ENCODE measurements at places on chromosomes 2 and 18. TPM values are rescaled to one million over a fixed set of nuclear protein-coding genes. Genes with fewer than 3 reads are reported as not detected.

The KCNF1 gene
- not detected for total RNA-seq

GRCh38 chr2:26764906-26765305, 822 bp downstream of the SLC35F6 start:
- DNase-seq: no peak

GRCh38 chr18:24443870-24444269, 16.6 kb upstream of the HRH4 start:
- no peak for DNase-seq

DNA sequence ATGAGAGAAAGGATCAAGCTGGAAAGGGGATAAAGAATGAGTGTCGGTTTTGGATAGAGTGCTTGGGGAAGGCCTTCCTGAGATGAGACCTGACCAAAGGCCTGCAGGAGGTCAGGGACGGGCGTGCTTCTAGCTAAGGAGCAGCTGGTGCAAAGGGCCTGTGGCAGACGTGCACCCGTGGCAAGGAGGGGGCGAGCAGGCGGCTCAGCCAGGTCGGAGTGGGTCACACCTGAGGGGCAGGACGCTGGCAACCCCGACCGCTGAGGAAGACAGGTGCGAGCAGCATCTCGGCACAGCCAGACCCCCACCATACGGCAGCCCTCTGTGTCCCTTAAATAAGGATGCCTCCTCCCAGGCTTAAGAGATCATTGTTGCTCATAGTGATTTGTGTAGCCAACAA, 48.1 kb downstream of the ODC1 start:
- no peak for DNase-seq

DNA sequence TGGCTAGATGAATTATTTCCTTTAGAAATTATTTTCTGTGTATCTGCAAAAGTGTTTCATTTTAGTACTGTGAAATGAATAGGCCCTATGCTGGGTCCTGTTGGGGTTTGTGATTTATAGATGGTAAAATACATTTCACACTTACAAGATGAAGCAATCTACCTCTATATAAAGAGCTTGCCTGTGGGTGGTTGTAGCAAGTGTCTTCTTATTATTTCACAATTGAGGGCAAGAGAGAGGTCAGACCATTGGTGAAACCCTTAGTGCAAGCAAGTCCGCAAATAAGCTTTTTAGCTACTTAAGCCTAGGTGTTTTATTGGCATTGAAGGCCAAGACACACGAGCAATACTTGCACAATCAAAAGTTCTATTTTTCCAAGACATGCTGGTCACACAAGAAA, 153.1 kb downstream of the FMNL2 start:
- DNase-seq: no peak

GRCh38 chr2:9191041-9191481, 15.6 kb upstream of the ASAP2 start:
- peak; percentile 98 for DNase-seq

DNA sequence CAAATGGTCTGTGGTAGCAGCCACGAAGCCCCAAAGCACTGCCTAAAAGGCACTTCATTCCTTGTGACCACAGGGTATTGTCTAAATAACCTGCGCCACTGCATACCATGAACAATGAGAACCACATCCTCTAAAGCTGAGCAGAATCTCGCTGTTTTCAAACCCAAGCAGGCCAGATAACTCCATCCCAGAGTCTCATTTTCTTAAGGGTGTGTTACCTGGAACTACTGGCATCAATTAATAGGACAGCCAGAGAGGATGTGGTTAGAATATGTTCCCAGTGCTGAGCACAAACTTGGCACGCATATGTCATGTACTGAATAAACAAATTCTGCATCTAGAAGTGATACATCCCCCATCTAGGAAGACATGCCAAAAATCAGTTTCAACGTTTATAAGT, 13.0 kb downstream of the VPS4B start:
- peak; percentile 15 for DNase-seq

DNA sequence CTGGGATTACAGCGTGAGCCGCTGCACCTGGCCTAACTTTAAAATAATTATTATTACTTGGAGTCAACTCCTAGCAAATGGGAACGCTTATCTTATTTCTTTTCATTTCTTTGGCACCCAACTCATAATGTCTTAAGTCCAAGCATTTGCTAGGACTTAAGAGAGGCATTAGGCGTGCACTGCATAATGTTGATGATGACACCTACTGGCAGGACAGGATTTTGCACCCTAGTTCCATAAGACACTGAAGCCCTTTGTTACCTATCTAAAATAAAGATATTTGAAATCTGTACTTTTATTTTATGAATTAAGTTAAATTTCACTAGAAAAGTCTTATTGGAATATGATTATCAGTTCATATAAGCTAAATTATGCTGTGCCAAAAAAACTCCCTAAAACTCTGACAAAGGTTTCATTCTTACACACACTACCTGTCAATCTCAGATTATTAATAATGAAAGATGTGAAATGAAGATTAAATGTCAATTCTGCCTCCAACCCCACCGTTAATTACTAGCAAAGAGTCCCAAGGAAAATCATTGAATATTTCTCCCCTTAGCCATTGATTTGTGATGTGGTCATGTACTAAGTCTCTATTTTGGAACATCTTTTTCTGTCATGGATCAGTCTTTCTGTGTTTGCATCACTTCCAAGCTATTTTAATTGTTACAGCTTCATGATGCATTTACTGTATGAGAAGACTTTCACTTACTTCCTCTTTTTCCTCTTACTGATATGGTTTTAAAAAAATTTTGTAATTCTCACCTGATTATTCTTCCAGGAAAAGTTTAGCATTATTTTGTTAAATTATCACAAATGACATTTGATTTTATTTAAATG, 12.7 kb upstream of the CDH2 start:
- DNase-seq: peak; percentile 64

DNA sequence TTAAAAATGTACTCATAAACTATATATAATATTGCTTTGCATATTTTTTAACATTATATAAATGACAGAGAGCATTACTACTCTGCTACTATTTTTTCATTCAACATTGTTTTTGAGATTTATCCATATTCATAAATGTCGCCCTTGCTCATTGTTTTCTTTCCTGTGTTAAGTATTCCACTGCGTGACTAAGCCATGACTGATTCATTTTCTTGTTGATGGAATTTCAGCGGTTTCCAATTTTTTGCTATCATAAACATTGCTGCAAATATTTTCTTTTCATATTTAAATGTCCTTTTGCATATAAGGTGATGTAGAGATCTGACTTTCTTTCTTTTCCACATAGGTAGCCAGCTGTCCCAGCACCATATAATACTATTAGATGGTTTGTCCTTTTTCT, 57.6 kb downstream of the SFXN5 start:
- DNase-seq: no peak
